ENCODE measurements at places on chromosomes 3 and 15. TPM values are rescaled to one million over a fixed set of nuclear protein-coding genes. Genes with fewer than 3 reads are reported as not detected.
A peak's percentile ranks its signal among the peaks of the same experiment; 100 is the strongest.

TATDN2 gene
- 6.8 TPM for total RNA-seq

EPHB1 gene
- total RNA-seq, result not detected

RLBP1 gene
- 0.18 TPM for total RNA-seq

GBE1 gene
- 2.1 TPM for total RNA-seq

DNA sequence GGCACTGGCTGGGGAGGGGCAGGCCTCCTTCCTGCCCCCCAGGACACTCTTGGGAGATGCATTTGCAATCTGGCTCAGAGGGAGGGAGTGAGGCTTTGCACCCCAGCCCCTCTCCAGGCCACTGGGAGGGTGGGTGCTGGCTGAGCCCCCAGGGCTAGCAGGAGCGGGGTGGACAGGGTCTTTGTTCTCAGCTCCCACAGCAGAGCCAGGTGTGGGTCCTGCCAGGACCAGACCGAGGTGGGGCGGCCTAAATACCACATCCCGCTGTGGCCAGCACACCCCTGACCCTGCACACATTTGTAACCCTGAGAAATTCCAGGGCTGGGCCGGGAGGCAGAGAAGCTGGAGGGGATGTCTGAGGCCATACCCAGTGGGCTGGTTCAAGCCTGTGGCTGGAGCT is 41.0 kb downstream of the STARD5 start:
- DNase-seq, result no peak

- peak; percentile 44 for DNase-seq
These were observed 78.1 kb downstream of the STT3B start for GRCh38 chr3:31610700-31611275.

DNA sequence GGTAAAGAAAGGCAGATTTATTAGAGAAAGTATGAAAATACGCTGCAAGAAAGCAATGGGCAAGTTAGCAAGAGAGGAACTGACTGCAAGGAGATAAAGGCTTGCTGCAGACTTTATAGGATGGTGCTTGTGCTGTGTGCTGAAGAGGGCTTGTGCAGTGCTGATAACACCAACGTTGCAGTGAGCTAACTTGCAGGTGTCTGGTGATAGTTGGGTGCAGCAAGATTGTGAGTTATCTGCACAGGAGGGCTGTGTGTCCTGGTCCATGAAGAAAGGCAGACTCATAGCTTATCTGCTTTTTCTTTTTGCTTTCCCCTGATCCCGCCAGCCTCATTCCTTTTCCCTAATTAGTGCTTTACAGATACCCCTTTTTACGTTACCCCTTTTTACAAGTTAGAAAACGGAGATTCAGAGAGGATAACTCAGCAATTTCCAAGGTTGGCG is 58.0 kb upstream of the ZNF148 start:
- DNase-seq, result no peak

DNA sequence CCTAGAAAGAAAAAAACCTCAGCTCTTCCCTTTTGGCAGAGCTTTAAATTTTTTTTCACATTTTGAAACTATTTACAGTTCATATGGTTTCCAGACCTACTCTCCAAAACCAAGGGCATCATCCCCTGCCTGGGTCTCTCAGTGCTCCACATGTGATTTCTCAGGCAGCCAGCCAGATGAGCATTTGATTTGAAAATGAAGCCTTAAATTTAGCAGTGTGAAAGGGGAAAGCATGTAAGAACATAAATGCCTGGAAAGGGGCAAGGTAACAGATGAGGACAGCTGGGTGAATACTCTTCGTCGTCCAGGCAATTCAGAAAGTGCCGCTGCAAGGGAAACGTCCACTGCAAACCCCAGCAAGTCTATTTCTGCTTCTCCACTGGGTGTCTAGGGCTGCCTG is 94.8 kb downstream of the ATP8B4 start:
- DNase-seq, result no peak

DNA sequence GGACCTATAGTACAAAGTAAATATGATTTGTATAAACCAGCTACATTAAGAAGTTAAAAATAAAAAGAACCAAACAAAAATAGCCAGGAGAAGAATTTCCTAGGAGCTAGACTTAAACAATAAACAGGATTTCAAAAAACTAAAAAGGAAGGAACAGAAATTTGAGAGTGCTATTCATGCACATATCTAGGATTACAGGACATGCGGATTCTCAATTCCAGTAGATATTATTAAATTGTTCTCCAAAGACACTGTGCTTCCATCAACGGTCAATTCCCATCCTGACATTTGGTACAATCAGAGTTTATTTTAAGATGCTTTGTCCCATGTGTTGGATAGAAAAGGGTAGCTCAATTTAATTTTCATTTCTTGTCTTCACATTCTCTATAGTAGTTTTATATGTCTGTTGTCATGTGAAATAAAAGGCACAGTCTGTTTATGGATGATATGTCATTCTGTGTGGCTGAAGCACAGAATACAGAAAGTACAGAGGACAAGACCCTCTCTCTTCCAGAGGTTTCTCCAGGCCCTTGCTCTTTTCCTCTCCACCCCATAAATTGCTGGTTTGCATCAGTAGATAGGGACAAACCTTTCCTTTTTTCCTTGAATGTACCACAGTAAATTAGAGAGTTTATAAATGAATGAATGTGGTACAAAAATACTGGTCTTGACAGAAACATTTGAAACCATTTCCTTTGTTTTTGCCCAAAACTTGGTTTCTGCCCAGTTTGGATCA is 3.5 kb downstream of the PLOD2 start:
- no peak for DNase-seq

DNA sequence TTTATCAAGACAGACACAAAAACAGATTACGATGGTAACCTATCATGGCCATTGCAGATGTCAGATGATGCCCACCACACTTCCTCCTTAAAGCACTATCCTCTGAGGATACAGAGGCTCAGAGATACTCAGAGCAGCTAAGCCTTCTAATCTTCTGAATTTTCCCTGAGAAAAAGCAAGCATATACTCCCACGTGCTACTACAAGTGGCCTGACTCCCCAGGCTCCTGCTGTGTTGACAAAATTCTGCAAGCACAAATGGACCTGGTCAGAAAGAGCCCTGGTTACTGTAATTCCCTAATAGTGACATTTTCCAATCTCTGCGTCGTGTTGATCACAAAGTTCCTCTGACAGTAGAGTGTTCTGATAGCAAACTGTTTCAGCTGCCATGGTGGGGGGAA is 207.1 kb downstream of the KCNMB2 start:
- DNase-seq, result no peak

- DNase-seq, result no peak
These were observed 1120.7 kb upstream of the ALCAM start for GRCh38 chr3:104245981-104246380.

DNA sequence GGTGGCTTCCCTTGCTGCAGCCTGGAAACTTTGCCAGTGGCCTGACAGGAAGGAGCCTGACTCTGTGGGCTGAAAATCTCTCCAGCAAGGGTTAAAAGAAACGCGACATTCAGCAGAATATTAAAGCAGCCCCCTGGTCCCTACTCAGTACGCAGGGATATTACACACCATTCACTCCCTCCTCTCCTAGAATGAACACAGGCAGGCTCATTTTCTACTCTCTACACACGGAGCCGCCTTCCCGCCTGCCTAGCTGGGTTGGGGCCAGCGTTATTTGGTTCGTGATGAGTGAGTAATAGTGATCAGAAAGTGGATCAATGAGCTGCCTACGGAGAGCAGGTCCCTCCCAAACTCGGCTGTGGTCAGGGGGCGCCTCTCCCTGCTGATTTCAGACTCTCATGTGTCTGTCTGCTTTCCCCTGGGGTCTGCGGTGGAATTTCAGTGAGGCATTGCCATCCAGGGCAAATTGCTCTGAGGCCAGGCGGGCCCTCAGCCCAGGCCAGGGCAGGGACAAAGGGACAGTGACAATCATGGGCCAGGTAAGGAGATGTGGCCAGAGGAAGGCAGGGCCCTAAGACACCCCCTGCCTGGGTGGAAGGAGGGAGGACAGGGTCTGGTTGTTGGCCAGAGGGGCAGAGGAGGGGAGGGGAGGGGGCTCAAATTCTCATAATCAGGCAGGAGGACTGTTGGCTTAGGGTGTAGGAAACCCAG is 2.8 kb downstream of the EPHB1 start:
- DNase-seq, result no peak

DNA sequence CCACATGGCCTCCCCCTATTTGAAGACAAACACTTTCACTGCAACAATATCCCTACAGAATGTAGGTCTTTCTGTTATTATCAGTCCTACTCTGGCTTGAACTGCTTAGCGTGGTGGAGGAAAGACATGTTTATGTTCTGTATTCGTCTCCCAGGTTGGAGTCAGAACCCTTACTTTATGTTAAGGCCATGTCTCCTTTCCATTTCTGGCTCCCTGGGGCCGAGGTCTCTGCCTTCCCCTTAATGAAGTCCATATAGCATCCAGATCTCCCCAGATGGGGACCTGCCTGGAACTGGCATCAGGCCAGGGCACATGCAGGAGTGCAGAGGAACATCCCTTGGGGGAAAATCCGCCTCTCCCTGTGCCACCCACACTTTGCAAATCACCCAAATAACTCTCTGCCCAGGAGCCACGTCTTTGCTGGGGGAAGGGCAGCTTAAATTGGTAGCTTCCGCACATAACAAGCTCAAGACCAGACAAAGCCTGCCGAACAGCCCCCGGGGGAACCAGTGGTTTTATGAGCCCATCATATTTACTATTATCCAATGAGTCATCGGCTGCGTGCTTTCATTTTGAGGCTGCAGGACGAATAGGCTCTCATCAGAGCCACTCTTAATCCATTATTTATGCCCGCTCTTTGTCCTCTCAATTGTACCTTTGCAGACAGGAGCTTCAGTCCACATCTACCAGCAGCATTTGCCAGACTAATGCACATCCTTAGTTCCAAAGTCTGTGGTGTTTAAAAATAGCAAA is 237.0 kb downstream of the UACA start:
- DNase-seq, result peak; percentile 92

DNA sequence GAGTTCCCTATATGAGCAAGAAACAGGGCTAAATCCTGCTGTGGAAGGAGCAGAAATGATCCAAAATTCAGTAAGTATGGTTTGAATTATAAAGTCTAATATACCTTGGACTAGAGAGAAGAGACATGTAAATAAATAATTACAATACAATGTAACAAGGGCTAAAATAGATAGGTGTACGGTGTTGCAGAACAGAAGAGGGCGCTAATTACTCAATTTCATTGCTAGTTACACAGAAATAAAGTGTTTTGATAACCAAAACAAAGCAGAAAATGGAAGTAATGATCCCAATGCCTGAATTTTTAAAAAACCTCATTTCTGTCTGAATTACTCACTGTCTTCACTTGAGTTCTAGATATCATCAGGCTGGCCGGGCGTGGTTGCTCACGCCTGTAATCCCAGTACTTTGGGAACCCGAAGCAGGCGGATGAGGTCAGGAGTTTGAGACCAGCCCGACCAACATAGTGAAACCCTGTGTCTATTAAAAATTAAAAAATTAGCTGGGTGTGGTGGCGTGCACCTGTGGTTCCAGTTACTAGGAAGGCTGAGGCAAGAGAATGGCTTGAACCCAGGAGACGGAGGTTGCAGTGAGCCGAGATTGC is 8.3 kb upstream of the PLCH1 start:
- DNase-seq, result peak; percentile 45
